ENCODE measurements at places on chromosomes 5 and 9. TPM values are rescaled to one million over a fixed set of nuclear protein-coding genes. Genes with fewer than 3 reads are reported as not detected.

DNA sequence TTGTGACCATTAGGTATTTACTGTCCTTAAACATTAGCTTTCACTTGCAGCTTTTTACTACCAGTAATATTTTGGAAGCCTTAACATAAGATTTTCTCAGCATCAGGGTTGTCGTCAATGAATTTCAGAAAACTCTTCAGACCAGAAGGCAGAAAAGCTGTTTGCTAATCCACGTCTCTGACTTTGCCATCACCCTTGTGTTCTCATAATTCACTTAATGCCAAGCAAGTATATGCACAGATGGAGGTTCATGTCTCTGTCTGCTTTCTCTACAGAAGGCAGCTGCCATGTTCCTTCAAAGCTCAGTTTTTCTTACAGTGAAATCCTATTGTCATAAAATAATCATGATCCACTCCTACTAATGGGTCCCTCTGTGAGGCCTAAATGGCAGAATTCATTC, 37.7 kb upstream of the LRRC19 start:
- no peak for DNase-seq

GRCh38 chr9:35341585-35341984, 148.3 kb upstream of the RUSC2 start:
- DNase-seq, result peak; percentile 13

DNA sequence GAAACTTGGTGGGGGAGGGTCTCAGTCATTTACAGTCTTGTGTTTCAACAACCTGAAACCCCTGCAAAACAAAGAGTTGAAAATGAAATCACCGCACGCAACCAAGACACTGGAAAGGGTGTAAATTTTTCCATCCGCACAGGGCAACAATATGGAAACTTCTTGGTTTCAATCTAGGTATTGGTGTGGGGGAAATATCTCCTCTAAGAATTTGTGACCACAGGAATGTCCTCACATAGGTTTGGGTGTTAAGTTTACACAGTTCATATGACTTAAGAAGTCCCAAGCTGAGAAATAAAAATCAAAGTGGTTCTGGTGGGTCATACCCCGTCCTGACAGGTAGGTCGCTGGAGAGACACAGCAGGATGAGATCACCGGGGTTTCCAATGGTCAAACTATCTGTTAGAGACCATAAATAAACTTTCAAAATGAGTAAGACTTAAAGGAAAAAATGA, 51.9 kb upstream of the PIP5K1B start:
- no peak for DNase-seq

DNA sequence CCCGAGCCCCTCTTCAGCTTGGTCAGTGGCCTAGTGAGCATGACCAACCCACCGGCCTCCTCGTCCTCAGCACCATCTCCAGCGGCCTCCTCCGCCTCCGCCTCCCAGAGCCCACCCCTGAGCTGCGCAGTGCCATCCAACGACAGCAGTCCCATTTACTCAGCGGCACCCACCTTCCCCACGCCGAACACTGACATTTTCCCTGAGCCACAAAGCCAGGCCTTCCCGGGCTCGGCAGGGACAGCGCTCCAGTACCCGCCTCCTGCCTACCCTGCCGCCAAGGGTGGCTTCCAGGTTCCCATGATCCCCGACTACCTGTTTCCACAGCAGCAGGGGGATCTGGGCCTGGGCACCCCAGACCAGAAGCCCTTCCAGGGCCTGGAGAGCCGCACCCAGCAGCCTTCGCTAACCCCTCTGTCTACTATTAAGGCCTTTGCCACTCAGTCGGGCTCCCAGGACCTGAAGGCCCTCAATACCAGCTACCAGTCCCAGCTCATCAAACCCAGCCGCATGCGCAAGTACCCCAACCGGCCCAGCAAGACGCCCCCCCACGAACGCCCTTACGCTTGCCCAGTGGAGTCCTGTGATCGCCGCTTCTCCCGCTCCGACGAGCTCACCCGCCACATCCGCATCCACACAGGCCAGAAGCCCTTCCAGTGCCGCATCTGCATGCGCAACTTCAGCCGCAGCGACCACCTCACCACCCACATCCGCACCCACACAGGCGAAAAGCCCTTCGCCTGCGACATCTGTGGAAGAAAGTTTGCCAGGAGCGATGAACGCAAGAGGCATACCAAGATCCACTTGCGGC, 1.8 kb downstream of the EGR1 start:
- no peak for DNase-seq

DNA sequence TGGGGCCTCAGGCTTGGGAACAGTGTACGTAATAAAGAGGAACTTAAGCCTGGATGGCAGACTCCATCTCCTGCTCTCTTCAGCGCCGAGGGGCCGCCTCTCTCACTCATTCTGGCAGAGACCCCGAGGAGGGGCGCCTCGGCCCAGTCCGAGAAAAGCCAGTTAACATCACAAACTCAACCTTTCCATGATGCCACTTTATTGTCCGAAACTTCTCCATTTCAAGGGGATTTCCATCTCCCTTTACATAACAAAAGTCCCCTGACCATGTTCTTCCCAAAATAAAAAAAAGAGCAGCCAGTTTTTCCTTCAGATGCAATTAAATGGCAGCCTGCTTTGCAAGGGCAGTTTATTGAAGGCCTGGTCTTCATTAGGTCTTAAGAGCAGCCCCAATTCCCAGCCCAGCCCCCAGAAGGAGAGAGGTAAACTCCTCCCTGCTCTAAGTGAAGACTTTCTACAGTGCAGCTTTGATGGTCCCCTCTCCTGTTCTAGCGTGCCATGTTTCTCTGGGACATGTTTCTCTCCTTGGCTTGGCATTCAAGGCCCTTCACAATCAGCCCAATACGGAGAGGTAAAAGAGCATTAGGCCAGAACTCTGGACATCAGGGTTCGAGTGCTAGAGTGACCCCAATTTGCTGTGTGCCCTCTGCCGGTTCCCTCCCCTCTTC, 19.5 kb upstream of the RAB14 start:
- DNase-seq, result no peak

- no peak for DNase-seq
Observed at GRCh38 chr5:102826629-102827028, 71.5 kb downstream of the PAM start.

DNA sequence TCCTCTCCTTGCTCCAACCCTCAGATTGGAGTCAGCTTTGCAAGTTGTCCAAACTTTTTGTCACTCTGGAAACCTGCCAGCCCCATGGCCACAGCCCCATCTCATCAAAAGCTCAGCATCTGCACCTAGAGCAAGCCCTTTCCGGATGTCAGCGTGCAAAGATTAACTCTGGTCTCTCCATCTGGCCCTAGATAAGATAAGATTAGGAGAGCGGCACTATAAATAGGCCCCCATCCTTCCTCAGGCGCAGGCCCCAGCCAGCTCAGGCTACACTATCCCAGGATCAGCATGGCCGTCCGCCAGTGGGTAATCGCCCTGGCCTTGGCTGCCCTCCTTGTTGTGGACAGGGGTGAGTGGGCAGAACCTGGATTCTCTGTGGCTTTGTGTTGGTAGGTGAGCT, at the start of gene SPINK4:
SPINK4 (plus strand) TSS at position 247 of the 400 bp plus-strand sequence; CDS start at position 289, 42 bp downstream.
- no peak for DNase-seq

GRCh38 chr5:136563489-136563888, 198.1 kb upstream of the TRPC7 start:
- DNase-seq, result no peak

DNA sequence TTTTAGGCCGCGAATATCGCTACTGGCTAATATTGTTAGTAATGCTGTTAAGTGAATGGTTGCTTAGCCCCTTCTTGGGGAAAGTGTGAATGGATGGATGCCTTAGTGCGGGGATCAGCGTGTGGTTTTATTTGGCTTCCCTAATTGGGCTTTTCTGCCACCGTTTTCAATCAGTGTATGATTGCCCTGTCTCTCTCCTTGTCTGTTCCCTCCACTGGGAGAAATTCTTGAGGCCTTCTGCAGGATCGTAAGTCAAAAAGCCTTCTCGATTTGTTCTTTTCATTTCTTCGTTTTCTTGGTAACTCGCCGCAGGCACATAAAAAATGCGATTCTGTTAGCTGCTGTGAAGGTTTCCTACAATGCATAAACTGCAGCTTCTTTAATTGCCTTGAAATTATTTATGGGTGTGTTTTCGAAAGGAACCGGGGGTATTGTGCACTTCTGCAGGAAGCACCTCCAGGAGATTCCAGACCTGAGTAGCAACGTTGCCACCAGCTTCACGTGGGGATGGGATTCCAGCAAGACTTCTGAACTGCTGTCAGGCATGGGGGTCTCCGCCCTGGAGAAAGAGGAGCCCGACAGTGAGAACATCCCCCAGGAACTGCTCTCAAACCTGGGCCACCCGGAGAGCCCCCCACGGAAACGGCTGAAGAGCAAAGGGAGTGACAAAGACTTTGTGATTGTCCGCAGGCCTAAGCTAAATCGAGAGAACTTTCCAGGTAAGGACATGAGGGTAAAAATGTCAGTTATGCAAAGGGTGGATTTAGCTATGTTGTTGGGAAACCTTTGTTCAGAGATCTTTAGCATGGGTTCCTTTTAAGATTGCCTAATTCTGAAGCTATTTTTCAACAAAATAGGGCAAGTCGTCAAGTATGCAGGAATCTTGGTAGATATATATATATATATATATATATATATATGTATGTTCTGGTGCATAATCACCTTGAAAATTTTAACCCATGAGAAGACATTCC, 700 bp downstream of the SKP2 start:
- DNase-seq, result no peak

DNA sequence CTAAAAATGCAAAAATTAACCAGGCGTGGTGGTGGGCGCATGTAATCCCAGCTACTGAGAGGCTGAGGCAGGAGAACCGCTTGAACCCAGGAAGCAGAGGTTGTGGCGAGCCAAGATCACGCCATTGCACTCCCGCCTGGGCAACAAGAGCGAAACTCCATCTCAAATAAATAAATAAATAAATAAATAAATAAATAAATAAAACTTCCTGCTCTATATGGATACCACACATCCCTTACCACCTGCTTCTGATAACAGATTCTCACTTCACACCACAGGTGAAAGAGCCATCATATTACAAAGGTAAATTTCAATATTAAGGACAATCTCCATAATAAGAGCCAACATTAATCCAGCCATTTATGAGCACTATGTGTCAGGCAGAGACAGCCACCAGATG, 9.4 kb upstream of the PWWP2A start:
- no peak for DNase-seq

DNA sequence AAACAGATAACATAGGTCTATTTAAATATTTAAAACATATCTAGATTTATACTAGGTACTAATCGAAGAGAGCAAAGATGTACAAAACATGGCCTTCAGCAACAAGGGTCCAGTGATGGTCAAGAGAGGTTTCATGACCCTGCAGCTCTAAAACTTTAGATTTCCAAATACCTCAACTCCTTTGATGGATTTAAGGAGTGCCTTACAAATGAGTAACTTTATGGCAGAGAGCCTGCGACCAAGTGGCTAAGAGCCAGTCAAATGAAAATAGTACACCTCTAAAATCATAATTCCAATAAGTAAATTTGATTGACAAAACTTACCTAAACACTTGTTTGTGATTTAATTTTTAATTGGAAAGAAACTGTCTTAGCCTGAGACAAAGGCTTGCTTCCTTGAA, 4.7 kb upstream of the SH3RF2 start:
- DNase-seq, result no peak

DNA sequence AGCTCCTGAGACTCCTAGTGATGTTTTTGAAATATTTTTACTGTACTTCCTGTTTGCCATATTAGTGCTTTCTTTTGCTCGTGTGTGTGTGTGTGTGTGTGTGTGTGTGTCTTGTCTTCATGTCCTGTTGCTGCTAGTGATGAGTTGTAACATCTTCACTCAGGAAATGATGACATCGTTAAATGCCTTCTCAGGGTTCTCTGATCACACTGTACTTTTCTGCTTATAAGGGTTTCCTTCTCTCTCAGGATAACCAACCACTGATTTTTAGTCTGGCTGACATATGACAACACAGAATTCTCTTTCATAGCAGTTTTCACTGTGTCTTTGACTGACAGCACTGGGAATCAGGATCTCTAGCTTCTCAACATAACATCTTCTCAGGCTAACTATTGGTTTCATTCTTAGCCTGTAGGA, 16.1 kb downstream of the SV2C start:
- DNase-seq, result no peak

GRCh38 chr9:127362829-127363228, 34.1 kb upstream of the SLC2A8 start:
- DNase-seq, result no peak

DNA sequence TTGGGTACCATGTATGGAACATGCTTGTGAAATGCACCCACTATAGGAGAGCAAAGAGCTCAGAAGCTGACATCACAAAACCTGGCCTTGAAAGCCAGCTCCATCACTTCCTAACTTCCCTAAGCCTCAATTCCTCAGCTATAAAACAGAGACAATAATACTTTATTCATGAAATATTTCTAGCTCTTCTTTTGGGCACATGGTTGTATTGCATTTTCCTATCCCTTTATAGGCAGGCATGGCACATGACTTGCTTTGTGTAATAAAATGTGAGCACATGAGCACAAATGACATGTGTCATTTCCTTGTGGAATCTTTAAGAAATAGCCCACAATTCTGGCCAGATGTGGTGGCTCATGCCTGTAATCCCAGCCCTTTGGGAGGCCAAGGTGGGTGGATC, 18.5 kb downstream of the ZNF366 start:
- DNase-seq, result no peak

GRCh38 chr5:143638654-143639053, 173.3 kb upstream of the HMHB1 start:
- DNase-seq, result no peak

- no peak for DNase-seq
Observed at GRCh38 chr5:168916852-168917251, 337.7 kb upstream of the PANK3 start.

DNA sequence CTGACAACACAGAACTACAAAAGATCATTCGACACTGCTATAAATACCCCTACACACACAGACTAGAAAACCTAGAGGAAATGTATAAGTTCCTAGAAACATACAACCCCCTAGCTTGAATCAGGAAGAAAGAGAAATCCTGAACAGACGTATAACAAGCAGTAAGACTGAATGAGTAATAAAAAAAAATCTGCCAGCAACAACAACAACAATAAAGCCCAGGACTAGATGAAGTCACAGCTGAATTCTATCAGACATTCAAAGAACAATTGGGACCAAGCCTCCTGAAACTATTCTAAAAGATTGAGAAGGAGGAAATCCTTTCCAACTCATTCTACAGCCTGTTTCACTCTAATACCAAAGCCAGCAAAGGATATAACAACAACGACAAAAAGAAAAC, 68.2 kb upstream of the SLIT3 start:
- DNase-seq, result no peak

GRCh38 chr5:170510559-170510958, 6.7 kb downstream of the KCNIP1 start:
- DNase-seq, result no peak

ADAMTS12 gene
- 28.8 TPM for total RNA-seq

CDH9 gene
- 0.53 TPM for total RNA-seq

PCDHGA3 gene
- total RNA-seq, result 4.6 TPM

MCTP1 gene
- 45.7 TPM for total RNA-seq

CCDC127 gene
- total RNA-seq, result 5.7 TPM

TLE4 gene
- total RNA-seq, result 41.7 TPM

FBP2 gene
- 2.2 TPM for total RNA-seq

PLK2 gene
- 212 TPM for total RNA-seq

ACTBL2 gene
- not detected for total RNA-seq

NDST1 gene
- 27.1 TPM for total RNA-seq

FGF1 gene
- 5.1 TPM for total RNA-seq

CARD9 gene
- total RNA-seq, result 3.2 TPM

GARIN3 gene
- not detected for total RNA-seq

Data from urinary bladder (tissue), 4 donors.